ENCODE measurements at places on chromosomes 5 and 9.

- DNase-seq, result no peak
These were observed 28.5 kb upstream of the LHX2 start for GRCh38 chr9:123983047-123983446.

GRCh38 chr5:149168276-149168906, 27.1 kb downstream of the ABLIM3 start:
- DNase-seq, result no peak

- DNase-seq, result peak; percentile 45
These were observed 88.3 kb downstream of the RMI1 start for GRCh38 chr9:84068872-84069271.

DNA sequence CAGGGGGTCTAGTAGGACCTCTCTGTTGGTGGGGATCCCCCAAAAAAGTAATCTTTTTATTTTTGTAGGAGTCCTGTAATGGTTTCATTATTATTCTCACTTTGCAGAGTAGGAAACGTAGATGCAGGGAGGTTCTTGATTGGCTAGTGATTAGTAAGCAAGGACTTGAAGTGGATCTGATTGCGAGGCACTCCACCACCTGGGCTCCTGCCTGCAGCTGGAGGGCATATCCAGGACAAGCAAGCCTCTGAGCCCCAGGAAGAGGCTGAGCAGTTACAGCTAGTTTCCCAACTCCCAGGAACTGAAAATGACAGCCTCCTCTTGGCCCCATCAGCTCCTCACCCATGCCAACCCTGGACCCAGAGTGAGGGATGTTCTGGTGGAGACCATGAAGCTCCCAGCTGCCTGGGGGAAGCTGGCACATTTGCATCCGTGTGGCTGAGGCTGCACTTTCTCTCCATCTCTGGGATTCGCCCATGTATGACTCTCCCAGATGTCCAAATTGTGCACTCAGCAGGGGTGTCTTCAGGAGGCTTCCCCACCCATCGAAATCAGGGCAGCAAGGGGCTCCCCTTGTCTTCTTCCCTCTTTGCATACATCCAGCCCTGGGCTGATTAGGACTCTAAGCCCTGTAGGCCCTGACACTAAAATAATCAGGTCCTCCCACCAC, 10.2 kb downstream of the KCNIP1 start:
- DNase-seq, result peak; percentile 49

DNA sequence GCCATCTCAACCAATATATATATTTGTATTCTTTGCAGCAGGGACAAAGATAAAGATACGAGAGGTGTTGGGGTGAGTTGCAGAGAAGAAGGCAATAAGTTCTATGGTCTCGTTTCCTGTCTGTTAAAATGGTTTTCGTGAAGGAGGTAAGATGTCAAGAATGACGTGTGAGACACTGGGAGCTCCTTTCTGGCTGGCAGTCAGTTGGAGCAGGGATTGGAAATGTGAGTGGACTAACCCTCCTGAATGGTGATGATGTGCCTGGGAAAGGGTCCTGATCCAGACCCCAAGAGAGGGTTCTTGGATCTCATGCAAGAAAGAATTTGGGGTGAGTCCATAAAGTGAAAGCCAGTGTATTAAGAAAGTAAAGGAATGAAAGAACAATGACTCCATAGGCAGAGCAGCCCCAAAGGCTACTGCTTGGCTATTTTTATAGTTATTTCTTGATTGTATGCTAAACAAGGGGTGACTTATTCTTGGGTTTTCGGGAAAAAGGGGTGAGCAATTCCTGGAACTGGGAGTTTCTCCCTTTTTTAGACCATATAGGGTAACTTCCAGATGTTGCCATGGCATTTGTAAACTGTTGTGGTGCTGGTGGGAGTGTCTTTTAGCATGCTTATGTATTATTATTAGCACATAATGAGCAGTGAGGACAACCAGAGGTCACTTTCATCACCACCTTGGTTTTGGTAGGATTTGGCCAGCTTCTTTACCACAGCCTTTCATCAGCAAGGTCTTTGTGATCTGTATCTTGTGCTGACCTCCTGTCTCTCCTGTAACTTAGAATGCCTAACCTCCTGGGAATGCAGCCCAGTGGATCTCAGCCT, 53.7 kb downstream of the SPATA31C2 start:
- no peak for DNase-seq

- no peak for DNase-seq
These were observed 1853.8 kb downstream of the EFNA5 start for GRCh38 chr5:105816961-105817360.

- no peak for DNase-seq
These were observed 34.4 kb downstream of the CFAP90 start for GRCh38 chr5:7816535-7816901.

DNA sequence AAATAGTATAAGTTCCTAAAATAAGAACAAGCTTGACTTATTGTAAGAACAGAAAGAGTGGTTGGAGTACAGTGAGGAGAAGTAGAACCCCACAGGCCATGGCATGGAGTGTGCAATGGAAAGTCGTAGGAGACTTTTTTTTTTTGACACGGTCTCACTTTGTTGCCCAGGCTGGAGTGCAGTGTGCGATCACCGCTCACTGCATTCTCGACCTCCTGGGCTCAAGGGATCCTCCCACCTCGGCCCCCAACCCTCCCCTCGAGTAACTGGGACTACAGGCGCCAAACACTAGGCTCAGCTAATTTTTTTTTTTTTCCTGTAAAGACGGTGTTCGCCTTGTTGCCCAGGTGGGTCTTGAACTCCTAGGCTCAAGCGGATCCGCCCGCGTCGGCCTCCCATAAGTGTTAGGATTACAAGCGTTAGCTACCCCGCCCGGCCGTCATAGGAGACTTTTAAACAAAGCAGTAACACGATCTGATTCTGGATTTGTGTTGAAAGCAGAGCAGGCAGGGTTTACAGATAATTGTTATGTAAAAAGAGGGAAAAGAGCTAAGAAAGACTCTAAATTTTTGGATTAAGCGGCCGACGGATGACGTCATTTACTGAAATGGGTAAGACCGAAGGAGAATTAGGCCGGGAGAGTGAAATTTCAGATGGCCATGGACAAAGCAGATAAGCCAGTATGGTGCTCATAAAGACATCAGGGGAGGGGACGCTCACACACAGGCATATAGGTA, 752 bp downstream of the TSTD2 start:
- DNase-seq, result peak; percentile 93

DNA sequence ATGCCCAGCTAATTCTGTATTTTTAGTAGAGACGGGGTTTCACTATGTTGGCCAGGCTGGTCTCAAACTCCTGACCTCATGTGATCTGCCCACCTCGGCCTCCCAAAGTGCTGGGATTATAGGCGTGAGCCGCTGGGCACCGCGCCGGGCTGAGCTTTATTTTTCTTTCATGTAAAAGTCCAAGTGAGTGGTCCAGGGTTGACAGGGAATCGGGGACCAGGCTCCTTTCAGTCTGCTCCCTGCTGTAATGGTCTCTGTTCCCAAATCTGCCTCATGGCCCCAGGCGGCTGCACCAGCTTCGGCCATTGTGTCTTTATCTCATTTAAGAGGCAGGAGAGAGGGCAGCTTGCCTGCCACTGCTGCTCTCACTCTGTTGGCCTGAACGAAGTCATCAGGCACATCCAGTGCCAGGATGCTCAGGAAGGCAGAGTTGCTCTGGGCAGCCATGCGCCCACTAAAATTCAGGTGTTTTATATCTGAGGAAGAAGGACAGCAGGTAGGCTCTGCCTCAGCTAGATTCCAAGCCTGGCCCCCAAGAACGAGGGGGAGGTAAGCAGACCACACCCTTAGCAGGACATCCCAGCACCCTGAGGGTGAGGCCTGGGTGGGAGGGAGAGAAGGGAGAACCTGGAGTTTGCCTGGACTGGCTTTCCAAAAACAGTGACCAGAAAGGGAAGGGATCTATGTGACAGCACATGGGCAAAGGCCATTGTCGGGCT, 1.7 kb upstream of the CCDC183 start:
- DNase-seq, result no peak

DNA sequence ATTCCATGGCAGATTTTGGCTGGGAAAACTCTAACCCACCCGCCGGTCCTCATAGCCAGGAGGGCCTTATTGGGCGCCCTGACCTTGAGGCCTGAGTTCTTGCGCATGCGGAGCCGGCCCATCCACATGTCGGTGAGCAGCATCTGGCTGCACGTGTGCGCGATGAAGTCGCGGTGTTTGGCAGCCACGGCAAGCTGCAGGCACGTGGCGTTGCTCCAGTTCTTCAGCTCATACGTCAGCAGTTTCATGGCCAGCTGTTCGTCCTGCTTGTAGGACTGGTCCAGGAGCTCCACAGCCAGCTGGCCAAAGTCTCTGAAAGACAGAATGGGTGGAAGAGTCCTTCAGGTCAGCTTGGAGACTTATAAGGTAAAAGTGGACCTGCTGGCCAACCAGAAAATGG, 204.3 kb upstream of the KLF9 start:
- DNase-seq, result no peak

- no peak for DNase-seq
These were observed 119.3 kb downstream of the GALNT10 start for GRCh38 chr5:154309805-154310204.

DNA sequence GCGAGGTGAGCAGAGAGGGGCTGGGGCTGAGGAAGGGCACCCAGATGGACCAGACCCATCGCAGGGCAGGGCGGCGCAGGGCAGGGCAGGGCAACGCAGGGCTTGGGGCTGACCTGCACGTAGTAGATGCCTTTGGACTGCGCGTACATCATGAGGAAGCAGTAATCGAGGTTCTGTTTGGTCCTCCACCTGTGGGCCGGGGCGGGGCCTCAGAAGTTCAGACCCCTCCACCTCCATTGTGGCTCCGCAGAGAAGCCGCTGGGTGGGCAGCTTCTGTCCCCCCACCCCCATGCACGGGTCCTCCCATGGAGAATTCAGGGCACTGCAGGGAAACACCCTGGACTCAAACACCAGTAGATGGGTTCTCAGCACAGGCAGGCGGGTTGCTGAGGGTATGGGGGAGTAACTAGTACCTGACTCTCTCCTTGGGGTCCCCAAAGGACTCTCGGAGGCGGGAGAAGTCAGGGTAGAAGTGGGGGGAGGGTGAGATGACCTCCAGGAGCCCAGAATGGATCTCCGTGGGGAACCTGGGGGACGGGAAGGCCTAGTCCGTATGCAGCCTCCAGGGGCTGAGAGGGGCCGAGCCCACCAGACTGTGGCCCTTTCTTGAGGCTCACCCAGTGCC, 6.4 kb downstream of the LTC4S start:
- no peak for DNase-seq

GRCh38 chr5:59800347-59800893, 93.1 kb downstream of the PDE4D start:
- DNase-seq, result peak; percentile 55

DNA sequence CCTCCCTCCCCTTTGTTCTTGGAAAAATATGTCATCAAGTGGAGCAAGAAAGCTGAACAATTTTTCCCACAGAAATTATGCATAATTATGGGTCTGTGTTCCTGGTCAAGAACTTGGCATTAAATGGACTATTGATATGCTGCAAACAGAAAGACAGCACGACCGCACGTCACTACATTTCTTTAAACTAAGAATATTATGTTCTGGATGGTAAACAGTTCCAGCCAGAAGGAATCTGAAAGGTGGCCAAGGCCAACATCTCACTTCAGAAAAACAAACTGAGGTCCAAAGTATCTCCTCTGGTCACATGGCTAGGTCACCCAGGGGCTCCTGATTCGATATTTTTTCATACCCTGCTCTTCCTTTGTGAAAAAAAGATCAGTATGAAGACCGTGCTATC, 173.3 kb upstream of the GAS1 start:
- no peak for DNase-seq

GRCh38 chr9:113506090-113506589, 42.6 kb downstream of the RGS3 start:
- DNase-seq, result peak; percentile 17

DNA sequence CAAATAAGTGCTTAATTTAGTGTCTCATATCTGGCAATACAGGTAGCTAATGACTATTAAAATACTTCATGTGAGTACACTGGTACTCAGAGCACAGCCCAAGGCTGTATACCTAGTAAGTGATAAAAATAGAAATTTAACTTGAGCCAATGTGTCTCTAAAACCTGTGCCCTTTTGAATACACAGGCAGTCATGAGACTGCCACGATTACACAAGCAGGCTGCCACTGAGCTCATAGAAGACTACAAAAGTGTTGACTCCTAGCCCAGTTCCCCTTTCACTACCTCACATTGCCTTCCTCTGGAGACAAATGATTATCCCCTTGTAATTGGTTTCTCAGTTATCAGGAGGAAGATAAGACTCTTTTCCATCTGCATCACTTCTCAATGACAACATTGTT, 66.3 kb upstream of the PAPPA start:
- DNase-seq, result peak; percentile 97

DNA sequence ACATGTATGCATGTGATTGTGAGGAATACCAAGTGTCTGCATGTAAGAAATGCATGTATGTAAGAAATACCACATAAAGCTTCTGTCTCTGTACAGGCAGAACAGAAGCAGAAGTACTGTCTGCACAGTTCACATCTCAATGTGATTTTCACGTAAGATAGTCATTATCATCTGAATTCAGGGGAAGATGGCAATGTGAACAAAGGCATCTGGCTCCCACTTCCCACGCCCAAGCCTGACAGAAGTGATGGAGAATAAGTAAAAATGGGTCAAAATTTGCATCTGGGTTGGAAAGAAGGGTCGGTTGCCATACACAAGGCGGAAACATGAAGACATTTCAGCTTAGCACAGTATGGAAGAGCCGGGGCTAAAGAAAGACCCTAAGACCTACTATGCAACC, 71.7 kb downstream of the SUSD1 start:
- no peak for DNase-seq

GRCh38 chr5:133707629-133708028, 95.3 kb upstream of the FSTL4 start:
- peak; percentile 97 for DNase-seq

DNA sequence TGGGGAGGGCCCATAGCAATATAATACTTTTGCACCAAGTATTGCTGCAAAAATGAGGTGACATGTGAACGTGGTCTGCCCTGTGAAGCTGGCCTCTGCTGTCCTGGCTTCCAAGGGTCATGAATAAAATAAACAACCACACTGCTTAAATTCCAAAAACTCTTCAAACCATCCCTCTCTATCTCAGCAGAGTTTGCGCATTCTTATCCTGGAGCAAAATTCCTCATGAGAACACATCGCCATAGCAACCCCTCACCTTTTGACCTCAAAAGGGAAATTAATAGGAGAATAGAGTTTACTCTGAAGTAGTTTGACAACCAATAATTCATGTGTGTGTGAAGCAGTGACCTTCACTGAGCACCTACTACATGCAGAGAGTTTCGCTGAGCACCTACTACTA, 342.9 kb downstream of the SPOCK1 start:
- DNase-seq, result peak; percentile 46

Data from NCI-H69 (cell line).